ENCODE measurements at places on chromosomes 2 and 18.

GRCh38 chr2:161432107-161432506 lies 16.0 kb downstream of the TBR1 start:
- DNase-seq: no peak

DNA sequence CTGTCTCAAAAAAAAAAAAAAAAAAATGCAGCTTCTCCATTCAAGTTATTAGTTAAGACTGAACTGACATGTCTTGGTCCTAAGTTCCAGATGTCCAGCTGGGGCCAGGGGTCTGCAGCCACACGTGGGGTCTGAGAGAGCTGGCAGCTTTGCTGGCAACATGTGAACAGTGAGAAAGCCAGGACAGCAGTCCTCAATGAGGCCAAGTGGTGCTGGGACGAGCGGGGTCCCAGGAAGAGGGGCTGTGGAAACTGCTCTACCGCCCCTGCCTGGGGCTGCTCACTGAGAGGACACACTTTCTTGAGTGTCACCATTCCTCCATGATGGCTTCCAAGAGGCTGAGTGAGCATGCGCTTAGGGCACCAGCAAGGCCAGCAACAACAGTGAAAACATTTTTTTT lies 100.7 kb upstream of the TAF1B start:
- no peak for DNase-seq

DNA sequence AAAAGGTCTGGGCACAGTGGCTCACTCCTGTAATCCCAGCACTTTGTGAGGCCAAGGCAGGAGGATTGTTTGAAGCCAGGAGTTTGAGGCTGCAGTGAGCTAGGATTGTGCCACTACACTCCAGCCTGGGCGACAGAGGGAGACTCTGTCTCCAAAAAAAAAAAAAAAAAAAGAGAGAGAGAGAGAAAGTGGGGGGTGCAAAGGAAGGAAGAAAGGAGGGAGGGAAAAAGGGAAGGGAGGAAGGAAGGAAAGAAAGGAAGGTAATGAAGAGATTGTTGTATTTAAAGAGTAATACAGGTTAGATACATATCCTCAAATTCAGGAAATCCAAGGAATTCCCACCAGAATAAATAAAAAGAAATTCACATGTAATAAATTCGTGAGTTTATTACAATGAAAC lies 19.5 kb downstream of the C2orf81 start:
- DNase-seq: no peak

- DNase-seq: no peak
These were observed 22.8 kb downstream of the ZSCAN30 start for GRCh38 chr18:35267161-35267651.

DNA sequence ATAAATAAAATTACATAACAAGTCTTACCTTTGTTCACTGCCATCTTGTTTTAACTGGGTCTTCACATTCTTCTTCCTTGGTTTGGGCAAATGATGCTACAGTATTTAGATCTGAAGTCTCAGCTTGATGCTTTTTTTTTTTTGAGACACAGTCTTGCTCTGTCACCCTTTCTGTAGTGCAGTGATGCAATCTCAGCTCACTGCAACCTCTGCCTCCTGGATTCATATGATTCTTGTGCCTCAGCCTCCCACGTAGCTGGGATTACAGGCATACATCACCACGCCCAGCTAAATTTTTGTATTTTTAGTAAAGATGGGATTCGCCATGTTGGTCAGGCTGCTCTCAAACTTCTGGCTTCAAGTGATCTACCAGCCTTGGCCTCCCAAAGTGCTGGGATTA lies 53.2 kb upstream of the MAT2A start:
- no peak for DNase-seq

DNA sequence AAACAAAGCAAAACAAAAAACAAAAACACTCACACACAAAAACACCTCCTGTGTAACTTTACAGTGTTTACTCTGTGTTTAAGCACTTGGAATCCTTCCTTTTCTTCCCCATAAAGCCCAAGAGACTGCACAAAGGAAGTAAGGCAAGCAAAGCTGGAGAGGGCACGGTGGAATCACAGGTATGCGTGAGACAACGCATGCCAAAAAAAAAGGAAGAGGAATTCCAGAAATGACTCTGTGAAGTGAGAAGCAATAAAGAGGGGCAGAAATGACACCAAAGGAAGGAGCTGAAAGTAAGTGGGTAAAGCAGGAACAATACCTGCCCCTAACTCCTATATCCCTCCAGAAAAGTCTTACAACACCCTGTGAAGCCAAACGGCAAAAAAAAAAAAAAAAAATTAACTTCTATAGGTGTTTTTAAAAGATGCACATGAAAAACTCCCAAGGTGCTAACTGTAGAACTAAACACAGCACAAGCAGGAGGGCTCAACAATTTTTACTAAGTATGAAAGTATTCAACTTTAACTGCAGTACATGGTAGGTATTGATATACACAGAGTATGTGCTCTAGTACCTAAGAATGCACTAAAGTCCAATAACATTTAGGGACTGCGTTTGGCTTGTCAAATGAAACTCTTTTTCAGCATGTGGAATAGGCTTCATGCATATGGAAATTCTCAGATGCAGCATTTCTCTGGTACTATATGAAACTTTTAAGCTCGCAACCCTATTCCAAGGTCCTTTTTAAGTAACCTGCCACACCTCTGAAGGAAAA lies 9.1 kb downstream of the RND3 start:
- DNase-seq: no peak

- DNase-seq: no peak
These were observed at the start of gene MAPK4 for GRCh38 chr18:50559752-50560680. Gene MAPK4, plus strand, starts transcription at chr18:50560087. Its CDS starts 103,872 bp downstream, at chr18:50663959.

- no peak for DNase-seq
These were observed 191.2 kb upstream of the TPO start for GRCh38 chr2:1222056-1222455.

GRCh38 chr2:98654699-98655495 lies 46.5 kb downstream of the UNC50 start:
- no peak for DNase-seq

GRCh38 chr2:127589841-127590240 lies 54.4 kb downstream of the MYO7B start:
- no peak for DNase-seq

GRCh38 chr2:46309052-46309953 lies 12.1 kb downstream of the EPAS1 start:
- DNase-seq: no peak

GRCh38 chr2:241924909-241925250 lies 55.4 kb downstream of the RTP5 start:
- DNase-seq: no peak

DNA sequence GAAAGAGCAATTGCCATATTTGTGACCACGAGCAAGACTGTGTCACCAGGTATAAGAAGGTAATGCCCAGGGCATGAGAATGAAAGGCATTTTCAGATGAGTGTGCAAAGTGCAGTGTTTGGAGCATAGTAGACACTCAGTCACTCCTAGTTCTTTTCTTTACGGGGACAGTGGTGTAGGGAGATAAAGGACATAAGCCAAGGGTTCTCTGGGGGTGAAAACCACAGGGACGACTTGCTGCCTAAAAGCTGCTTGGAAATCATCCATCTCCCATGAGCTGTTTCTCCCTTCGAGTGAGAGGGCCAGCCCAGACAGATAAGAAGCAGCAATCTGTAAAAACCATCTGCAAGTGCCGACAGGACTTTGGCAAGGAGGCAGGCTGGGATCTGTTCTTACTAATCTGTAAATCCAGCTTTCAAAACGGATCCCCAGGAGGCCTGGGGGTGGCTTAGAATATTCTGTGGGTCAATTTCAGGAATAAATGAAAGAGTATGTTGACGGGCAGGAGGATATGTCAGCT lies 221.6 kb downstream of the LPIN1 start:
- no peak for DNase-seq

GRCh38 chr2:190670182-190670946 lies 21.5 kb downstream of the NAB1 start:
- no peak for DNase-seq

DNA sequence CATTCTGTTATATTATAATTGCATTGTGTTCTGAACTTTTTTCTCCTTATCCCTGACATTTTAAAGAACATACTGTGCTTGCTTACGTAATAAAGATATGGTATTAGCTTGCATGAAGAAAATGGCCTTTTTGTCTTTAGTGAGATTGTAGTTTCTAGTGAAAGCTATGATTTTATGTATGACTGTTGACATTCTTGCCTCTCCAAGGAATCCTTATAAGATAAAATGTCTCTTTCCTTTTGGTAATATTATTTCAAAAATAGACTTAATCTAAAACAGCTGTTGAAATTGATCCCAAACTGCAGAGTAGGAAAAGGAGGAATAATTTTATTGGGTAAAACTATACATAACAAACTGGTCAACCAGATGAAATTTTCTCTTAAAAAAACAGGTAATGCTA lies 40.8 kb upstream of the CCDC102B start:
- no peak for DNase-seq

DNA sequence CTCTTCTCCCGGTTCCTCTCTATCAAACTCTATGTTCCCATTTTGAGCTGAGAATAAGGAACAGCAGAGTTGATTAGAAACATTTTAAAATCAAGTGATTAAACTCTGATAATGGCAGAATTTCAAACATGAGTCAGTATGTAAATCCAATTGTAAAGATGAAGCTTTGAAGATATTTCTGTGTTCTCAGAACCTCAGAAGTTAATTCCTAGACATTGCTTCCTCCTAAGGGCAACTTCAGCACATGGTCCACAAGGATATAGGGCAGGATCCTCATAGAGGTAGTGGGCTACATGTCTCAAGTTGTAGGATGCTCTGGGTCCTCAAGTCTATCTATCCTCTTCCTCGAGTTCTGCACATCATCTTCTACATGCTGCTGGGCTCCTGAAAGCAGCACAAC lies 46.3 kb downstream of the QPCT start:
- no peak for DNase-seq

DNA sequence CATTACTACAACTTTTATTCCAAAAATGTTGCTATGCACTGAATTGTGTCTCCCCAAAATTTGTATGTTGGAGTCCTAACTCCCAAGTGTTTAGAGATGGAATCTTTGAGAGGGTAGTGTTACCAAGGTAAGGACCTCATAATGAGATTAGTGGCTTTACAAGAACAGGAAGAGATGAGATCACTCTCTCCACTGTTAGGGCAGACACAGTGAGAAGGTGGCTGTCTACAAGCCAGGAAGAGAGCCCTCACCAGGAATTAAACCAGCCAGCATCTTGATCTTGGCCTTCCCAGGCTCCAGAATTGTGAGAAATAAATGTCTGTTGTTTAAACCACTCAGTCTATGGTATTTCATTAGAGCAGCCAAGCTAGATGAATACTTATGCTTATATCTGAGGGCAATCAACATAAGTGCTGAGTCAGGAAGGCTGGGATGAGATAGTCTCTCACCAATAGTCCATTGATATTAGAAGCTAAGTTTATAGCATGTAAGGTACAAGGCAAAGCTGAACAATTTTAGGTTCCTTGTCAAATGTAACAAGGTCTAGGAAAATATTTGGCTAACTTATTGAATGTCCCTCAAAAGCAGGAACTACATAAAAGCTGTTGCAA lies 317.6 kb upstream of the REG3G start:
- DNase-seq: no peak

Data from stimulated activated CD4-positive, alpha-beta T cell treated with anti-CD3 and anti-CD28 coated beads, TNF-alpha, amount 100 ng/mL, for 48 hours (primary cell).